ENCODE measurements at places on chromosomes 5 and 9.

DNA sequence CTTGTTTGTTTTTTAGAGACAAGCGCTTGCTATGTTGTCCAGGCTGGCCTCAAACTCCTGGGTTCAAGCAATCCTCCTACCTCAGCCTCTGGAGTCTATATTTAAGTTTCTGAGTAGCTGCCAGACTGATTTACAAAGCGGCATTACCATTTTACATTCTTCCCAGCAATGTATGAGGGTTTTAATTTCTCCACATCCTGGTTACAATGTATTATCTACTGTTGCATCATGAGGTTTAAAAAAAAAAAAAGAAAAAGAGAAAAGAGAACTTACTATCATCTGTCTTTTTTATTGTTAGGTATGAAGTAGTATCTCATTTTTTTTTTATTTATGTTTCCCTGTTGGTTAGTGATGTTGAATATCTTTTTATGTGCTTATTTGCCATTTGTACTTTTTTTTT lies 18.9 kb upstream of the CLINT1 start:
- DNase-seq = no peak

DNA sequence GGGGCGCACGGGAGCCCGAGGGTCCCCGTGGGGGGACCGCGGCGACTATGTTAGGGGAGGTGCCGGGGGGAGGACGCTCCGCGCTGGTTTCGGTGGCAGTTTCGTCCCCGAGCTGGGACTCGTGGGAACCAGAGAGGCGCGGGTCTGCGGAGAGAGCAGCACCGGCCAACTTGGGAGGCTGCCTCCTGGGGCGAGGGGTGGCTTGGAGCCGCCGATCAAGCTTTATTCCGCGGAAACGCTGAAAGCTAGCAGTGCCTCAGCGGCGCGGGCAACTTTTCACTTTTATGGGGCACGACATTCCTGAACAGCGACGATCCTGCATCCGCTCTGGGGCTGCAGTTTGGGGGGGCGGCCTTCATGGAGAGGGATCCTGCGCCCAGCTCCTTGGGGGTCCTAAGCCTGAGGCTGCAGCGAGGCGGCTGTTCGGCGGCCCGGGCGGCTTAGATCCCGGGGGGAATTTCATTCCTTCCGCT lies 369 bp downstream of the OCLN start:
- peak; percentile 78 for DNase-seq

GRCh38 chr5:107532169-107532878 lies 138.4 kb downstream of the EFNA5 start:
- DNase-seq = peak; percentile 61

DNA sequence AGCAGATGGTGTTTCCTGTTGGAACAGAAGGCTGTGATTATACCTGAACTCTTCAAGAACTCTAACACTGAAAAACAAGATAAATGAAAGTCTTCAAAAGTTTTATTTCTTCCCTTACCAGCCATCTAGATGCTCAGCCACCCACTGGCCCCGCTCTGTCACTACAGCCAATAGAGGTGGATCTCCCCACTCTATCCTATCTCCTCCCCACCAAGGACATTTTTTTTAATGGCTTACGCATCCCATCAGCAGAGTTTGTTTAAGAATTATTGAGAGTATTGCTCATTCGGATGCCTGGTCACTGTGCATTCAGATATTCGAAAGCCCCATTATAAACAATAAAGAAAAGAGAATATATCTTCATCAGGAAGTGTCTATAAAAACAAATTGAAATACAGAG lies 159.4 kb downstream of the RASEF start:
- DNase-seq = no peak
